ENCODE measurements at places on chromosomes 3 and 15.

- DNase-seq, result no peak
Measured at GRCh38 chr3:70531063-70531657, 218.7 kb upstream of the MDFIC2 start.

GRCh38 chr3:119582178-119582577 is 2.9 kb downstream of the ADPRH start:
- DNase-seq, result no peak

- no peak for DNase-seq
Measured at GRCh38 chr3:165712382-165712781, 124.8 kb downstream of the BCHE start.

DNA sequence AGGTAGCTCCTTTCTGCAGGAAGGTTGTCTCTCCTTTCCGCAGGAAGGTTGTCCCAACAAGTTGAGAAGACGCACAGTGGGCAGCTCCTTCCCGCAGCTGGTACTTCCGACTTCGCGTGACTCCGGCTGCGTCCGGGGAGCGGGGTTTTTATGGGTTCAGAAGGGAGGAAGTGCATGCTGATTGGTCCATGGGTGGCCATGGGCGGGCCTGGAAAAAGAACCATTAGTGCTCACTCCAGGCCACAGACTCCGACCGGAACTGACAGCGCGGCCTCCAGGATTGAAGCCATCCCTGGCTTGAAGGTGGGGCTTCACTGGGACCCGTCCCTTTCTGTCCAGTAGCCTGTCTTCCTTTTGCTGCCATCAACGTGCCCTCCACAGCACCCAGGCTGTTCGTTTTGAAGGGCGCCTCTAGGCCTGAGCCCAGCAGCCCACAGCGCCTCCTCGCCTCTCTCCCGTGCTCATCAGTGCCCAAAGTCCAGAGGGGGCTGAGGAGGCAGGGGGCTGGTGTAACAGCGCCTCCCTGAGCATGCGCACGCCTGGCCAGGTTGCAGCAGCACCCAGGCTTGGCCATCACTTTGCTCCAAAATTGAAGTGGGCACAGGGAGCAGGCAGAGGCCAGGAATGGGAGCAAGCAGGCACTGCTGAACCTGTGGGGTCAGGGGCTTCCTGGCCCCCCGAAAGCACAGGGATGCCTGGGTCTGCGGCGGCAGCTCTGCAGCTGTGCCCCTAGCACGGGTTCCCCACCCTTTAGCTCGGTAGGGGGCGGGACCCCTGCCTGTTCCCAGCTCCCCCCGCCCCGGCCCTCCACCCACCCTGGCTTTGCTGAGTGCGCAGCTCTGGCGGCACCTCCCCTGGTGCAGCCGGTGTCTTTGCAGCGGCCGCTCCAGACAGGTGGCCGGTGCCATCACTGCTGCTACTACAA is 330.6 kb upstream of the MCTP2 start:
- DNase-seq, result no peak

DNA sequence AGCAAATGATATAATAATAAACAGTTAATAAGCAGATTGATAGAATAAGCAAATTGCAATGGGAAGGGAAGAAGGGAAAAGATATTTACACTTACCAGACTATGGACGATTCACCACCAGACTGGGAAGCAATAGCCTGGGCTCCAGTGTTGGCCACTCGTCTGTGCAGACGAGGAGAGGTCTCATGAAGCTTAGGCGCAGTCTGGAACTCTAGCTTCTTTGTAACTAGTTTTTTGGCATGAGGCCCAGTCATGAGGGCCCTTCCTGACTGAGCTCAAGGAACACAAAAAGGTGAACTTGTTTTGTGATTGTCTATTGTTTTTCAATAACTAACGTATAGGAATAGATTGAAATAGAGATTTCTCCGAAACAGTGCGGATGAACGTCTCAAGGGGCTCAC is 63.3 kb upstream of the GATM start:
- DNase-seq, result no peak

DNA sequence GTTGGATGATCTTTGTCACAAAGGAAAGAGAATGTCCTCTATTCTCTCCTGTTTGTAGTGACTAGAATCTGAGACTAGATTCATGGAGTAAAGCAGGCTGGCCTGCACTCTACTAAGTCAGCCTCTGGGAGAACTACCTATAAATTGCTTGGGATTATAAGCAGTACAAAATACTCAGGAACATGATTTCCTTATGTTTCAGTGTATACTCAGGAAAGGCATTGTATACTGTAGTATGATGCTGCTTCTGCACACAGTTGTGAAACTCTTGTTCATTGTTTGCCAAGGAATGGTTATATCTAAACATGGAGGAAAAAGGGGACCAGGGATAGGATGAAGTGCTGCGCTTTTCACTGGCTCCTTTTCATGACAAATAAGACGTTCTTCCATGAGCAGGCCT is 49.2 kb downstream of the OXSR1 start:
- DNase-seq, result no peak

DNA sequence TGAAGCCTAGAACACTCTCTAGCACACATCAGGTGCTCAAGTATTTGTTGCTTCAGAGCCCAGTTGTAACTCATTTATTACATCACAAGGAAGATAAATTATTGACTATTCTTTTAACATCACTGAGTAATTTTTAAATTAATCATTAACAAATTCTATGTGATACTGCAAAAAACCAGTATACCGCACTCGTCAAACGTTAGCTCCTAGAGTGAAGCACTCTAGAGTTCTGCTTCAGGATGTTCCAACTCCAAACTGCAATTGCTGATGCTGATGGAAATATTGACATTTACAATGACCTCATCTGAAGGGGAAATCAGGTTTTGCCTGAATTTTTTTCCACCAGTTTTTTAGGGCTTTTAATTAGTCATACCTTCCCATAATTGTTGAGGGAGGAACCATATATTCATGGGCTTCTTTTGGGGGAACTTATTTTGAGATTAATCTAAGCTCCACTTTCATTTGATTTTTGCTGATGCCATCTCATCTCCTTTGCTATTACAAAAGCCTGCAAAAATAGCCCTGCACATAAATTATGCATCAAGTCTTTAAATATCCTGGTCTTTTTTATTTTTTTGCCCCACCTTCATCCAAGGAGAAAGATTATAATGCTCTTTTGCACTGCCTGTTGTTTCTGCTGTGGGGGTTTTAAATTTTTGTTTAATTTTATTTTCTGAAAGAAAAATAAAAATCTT is 123.0 kb upstream of the STAC start:
- no peak for DNase-seq

GRCh38 chr3:15536856-15537255 is 15.3 kb upstream of the COLQ start:
- DNase-seq, result no peak

DNA sequence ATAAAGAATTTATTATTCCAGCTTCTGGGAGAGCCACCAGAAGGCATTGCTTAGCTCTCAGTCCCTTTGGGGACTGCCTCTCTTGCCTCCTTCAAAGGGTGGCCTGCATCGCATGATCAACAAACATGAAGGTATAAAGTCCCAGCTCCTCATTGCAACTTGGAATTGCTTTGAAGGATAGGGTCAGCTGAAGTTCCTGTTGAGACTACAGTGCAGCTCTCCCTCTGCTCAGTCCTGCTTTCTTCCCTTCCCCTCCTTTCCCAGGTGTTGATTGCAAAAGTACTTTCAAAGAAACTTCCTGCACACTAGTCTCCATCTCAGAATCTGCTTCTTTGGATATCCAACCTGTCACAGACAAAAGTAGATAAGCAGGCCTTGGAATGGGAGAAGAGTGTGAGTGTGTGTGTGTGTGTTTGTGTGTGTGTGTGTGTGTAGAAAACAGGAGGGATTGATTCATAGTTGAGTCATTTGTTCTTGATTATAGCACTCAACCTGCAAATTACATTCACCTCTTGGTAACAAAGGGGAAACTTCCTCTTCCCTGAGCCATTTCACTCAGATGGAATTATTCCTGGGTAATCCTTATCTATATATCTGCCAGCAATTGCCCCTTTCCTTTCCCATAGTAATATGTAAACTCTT is 13.7 kb downstream of the CCR8 start:
- no peak for DNase-seq

DNA sequence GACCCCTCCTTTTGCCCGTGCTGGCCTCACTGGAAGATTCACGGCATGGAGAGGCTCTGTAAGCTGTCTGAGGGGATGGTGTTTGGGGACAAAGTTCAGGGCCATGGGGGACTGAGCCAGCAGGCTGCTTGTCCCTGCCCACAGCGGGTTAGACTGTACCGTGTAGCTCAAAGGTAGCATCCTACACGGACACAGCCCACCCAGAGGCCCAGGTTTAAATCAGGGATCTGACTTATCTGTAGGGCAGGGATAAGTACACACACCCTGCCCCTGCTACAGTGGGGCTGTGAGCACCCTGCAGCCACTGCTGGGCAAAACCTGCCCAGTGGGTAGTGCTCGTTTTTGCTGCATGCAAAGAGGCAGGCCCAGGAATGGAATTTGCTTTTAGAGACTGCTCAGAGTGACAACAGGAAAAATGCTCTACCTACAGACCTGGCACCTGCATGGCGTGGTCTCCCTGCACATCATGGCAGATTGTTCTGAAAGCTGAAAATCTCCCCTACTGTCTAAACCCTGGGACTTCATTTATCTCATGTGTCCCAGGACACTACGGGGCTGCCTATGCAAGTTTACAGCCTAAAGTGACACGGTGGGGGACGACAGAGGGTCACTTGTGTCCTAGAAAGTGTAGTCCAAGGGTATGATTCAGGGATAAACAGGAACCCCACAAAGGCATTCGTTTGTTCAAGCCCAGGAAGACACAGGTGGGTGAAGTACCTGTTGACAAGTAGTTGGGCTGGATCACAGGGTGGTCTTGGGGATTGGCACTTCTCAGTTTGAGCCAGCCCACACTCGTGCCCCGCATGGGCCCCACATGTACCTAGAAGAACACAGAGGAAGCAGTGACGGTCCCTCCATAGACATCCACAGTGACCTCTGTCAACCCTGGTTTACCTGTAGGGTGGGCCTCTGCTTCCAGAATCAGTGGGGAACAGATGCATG is 27.7 kb downstream of the CHDH start:
- no peak for DNase-seq

GRCh38 chr3:84175449-84175848 is 783.3 kb upstream of the CADM2 start:
- DNase-seq, result no peak

GRCh38 chr3:70111411-70111810 is 111.9 kb downstream of the SAMMSON start:
- DNase-seq, result no peak

DNA sequence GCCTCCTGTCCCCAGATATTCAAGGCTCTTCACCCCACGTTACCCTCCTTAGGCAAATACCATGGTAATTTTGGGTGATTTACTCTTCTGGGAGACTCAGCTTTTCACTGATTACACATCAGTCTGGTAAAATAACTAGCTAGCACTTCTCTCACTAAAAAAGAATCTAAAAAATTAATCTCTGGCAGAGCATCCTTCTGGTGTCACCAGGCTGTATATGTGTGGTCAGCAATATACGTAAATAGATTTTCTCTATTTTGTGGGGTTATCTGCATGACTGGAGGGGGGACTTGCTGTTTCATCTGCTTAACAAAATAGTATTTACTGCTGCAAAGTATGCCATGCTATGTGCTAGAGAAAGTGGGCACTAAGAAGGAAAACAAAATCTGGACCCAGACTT is 45.1 kb downstream of the LRRC28 start:
- DNase-seq, result no peak

DNA sequence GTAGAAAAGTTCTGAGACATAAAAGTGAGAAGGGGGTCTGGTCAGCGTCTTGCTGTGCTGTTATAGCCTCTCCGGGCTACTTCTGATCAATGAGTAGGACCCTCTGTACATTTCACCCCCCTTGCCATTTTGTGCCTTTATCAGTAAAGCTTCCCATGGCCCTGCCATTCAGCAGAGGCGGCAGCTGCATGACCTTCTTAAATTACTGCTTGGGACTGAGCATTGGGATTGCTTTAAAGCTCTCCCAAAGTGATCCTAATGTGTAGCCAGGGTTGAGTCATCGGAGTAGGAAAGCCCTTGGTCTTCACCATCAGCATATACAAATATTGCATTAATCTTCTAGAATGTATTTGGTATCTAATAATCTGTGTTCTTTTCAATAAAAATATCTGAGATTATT is 70.2 kb downstream of the FMN1 start:
- no peak for DNase-seq

GRCh38 chr3:104521606-104522336 is 844.9 kb upstream of the ALCAM start:
- DNase-seq, result no peak

DNA sequence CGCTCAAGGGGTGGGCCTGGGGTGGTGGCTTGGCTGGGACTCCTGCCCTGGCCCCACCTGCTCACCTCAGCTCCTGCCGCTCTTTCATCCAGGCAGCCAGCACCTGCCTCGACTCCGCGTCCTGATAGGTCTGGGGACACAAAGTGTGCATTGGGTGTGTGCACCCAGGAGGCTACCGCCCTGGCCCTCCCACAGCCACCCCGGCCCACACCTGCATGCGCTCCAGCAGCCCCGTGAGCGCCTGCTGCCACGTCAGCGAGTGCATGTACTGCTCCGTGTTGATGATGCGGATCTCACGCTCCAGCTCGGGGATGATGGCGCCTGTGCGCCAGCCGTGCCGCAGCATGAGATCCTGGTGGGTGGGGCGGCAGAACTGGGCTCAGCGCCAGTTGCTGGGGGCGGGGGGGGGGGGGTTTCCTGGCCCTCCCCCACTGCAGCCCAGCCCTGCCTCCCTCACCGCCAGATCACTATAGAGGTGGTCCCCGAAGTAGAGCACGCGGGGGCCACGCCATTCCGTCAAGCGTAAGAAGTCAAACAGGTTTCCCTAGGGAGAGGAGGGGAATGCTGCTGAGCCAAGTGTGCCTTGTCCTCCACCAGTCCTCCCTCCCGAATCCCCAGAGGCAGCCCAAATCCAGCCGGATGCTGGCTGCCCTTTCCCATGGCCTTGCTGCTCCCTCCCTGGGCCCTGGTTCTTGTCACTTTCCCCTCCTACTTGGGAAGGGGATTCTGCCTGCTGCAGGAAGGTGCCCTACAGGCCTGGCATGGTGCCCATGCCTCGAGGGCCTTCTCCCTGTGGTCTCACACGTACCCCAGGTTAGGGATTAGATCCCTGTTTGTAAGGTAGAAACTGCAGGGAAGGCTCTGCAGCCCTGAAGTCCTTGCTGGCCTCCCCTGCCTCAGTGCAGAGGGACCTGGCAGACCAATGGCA is 8.6 kb downstream of the NT5DC2 start:
- no peak for DNase-seq

DNA sequence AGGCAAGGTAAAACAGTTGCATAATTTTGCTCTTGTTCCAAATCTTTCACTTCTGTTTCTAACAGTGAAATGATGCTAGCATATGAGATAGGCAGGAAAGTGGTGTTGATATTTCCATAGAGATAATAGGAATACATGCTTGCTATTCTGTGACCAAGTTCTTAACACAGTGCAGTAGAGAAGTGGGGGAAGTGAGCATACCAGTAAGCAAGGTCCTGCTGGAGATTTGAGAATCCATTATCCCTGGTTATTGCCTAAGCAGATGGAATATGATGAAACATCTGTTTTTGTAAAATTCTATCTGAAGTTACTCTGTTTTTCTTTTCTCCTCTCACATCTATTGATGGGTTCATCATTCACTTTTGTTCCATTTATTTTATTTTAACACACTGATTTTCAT is 28.7 kb downstream of the USP8 start:
- no peak for DNase-seq

GRCh38 chr3:21618695-21619094 is 132.3 kb downstream of the ZNF385D start:
- DNase-seq, result no peak

- DNase-seq, result no peak
Measured at GRCh38 chr3:105523501-105523900, 156.8 kb downstream of the ALCAM start.
